ENCODE measurements at places on chromosomes 2 and 18.

DNA sequence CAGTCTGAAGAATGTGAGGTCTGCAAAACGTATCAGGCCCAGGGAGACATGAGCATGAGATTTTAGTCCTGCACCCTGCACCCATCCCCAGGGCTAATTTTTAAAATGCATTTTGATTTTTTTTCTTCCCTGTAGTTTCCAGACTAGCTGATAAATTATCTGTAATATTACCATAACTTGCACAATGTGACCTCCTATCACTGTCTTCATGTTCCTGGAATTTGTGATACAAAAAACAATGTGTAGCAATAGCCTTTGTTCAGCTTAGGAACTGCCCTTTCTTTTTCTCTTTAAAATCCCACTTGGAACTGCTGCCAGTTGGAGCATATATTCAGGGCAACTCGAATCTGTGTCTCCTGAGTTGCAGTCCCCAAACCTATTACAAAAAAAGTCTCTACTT, 222.8 kb upstream of the HS6ST1 start:
- no peak for DNase-seq

DNA sequence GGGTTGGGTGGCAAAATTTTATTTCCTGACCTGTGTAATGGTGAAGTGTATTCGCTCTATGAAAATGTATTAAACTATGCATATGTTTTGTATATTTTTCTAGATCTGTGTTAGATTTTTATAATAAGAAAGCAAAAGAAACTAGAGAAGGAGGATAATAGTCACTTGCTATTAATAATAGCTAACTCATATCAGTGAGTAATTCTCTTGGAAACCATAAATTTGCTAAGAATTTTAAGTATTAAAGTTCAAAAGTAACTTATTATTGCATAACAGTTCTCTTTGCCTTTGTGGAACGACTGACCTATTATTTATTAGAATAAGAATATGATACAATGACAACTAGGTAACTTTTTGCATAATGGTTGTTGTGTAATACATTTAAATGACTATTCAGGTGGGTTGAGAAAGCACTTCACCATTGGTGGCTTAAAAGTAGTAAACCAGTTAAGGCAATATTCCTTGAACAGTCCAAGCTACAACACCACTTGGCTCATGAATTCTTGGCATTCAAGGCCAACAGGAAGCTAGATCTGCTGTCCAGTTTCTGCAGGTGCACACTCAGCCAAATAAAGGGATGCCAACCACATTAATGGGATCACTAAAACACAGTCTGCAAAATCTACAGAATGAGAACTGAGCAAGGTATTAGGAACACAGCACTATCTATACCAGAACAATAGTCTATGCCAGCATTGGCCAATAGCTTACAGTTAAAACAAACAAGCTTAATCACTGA, 921.3 kb downstream of the CPS1 start:
- no peak for DNase-seq

GRCh38 chr2:238802957-238803356, 44.9 kb upstream of the TWIST2 start:
- DNase-seq: no peak

DNA sequence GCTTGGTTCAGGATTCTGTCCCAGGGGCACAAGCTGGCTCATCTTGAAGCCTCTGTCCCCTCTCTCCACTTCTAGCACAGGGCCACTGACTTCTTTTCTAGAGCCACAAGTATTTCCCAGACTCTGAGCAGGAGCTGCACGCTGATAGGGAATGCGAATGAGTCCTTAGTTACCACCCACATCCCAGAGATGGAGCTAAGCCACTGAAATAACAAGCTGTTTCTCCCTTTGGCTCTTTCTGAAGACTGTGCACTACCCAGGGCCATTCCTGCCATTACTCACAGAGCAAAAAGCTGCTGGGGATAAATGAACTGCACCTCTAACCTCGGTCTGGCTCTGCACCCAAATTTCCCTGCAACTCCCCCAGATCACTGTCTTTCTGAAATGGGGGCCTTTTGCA, 70.6 kb downstream of the TSN start:
- DNase-seq: no peak

DNA sequence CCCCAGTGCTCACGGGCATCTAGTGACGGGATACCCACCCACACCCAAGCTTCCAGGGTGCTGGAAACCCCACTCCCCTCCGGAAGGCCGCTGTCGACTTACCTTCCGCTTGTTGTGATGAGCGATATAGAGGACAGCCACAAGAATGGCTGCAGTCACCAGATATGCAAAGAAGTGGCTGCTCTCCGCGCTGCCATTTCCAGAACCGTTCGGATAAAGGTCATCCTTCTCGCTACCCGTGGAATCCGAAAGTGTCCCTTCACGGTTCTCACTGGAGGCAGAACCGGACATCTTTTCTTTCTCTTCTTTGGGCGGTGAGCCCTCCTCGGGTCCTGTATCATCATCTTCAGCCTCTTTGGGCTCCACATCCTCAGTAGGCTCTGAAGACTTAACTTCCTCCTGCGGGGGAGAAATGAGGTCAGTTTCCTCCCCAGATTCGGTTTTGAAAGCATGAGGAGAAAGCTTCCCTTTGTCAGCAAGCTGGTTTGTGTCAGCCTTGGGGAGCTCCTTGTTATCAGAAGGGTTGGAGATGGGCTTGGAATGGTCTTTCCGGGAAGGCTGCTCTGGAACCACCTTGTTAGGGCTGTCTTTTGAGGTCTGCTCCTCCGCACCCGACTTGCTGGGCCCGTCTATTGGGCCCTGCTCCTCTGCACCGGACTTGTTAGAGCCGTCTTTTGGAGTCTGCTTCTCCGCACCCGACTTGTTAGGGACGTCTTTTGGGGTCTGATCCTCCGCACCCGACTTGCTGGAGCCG, 1.2 kb downstream of the TGOLN2 start:
- DNase-seq: peak; percentile 21

GRCh38 chr2:122755281-122755780, 999.9 kb downstream of the TSN start:
- DNase-seq: no peak

DNA sequence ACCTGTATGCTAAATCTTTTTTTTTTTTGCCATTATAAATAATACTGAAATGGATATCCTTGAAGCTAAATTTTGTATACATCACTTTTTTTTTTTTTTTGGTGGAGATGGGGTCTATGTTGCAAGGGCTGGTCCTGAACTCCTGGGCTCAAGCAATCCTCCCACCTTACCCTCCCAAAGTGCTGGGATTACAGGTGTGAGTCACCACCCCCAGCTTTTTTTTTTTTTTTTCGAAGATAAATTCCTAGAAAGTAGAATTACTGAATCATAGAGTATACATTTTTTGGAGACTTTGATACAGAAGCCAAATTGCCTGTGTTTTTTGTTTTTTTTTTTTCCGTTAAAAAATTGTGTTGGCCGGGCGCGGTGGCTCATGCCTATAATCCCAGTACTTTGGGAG, 51.0 kb upstream of the MCFD2 start:
- DNase-seq: no peak
